H1 (cell line): ENCODE measurements at places on chromosomes 4 and X. TPM values are rescaled to one million over a fixed set of nuclear protein-coding genes. Genes with fewer than 3 reads are reported as not detected.

The PCDH11X gene
- 7.4 and 7.9 TPM in 2 replicates for total RNA-seq

The SULT1B1 gene
- not detected in 2 replicates for total RNA-seq

The ADAMTS3 gene
- 3.2 and 3.4 TPM in 2 replicates for total RNA-seq

The PDHA2 gene
- not detected in 2 replicates for total RNA-seq

The ZCCHC18 gene
- total RNA-seq: 2.6 and 3.7 TPM in 2 replicates

The TBC1D8B gene
- total RNA-seq: 7.8 and 8.4 TPM in 2 replicates

The SNCA gene
- 14.6 and 16.8 TPM in 2 replicates for total RNA-seq

The AKAP14 gene
- total RNA-seq: 1.3 and 1.7 TPM in 2 replicates

The ZC4H2 gene
- total RNA-seq: 25.4 and 25.9 TPM in 2 replicates

The ARSJ gene
- 5.8 and 6.3 TPM in 2 replicates for total RNA-seq

The PHKA1 gene
- 7.2 and 7.4 TPM in 2 replicates for total RNA-seq

The HERC5 gene
- total RNA-seq: 20.2 and 20.7 TPM in 2 replicates

The MAGEB1 gene
- total RNA-seq: not detected in 2 replicates

The VCX gene
- total RNA-seq: not detected in 2 replicates

The APLN gene
- total RNA-seq: 1.1 TPM in 2 replicates

The HTT-AS gene
- not detected in 2 replicates for total RNA-seq
